Fibroblast of skin of back (primary cell): ENCODE measurements at places on chromosomes 3 and 15.
A peak's percentile ranks its signal among the peaks of the same experiment; 100 is the strongest.

GRCh38 chr15:24861014-24861690 lies 93.6 kb upstream of the SNRPN start:
- peak; percentile 33 for DNase-seq

- no peak for DNase-seq
Observed at GRCh38 chr15:54500330-54500729, 522.1 kb downstream of the UNC13C start.

DNA sequence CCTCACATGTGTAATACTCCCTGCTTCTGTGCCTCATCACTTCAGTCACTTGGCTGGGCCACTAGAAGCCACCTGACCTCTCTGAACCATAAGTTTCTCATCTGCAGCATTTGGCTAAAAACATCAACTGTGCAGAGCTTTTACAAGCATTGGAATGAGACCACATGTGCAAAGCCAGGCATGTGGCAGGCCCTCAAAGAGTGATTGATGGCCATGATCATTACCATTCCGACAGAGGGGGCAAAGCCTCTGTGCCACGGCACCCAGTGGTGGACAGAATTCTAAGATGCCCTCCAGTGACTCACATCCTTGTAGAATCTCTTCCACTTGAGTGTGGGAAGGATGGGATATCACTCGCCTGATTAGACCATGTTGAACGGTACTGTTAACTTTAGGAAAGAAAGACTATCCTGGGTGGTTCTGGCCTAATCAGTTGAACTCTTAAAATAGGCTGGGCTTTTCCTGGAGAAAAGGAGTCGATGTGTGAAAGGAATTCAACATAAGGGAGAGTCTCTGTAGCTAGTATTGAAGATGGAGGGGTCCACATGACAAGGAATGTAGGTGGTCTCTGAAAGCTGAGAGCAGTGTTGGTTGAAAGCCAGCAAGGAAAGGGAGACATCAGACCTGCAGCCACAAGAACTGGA lies 13.5 kb downstream of the CDCP1 start:
- no peak for DNase-seq

- DNase-seq: no peak
Observed at GRCh38 chr3:52146189-52146588, 8.0 kb downstream of the POC1A start.

- DNase-seq: peak; percentile 34
Observed at GRCh38 chr3:78978037-78978436, 789.8 kb downstream of the ROBO1 start.

GRCh38 chr15:77067691-77068367 lies 3.1 kb downstream of the TSPAN3 start:
- DNase-seq: no peak

- no peak for DNase-seq
Observed at GRCh38 chr3:195731356-195731905, 10.7 kb downstream of the MUC20 start.

DNA sequence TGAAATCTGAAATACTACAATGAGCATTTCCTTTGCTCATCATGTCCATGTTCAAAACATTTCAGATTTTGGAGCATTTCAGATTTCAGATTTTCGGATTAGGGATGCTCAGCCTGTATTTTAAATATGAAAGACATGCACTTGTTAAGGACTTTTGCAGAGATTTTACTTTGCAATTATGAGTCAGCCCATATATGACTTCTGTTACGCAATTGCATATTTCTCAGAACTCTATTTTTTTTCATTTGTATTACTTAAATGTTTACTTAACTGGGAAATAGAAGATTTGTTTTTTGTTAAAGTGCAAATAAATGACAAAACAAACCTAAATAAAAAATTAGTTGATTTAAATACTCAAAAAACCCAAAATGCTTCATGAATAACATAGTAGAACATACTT lies 376.2 kb downstream of the ZBTB20 start:
- peak; percentile 20 for DNase-seq

DNA sequence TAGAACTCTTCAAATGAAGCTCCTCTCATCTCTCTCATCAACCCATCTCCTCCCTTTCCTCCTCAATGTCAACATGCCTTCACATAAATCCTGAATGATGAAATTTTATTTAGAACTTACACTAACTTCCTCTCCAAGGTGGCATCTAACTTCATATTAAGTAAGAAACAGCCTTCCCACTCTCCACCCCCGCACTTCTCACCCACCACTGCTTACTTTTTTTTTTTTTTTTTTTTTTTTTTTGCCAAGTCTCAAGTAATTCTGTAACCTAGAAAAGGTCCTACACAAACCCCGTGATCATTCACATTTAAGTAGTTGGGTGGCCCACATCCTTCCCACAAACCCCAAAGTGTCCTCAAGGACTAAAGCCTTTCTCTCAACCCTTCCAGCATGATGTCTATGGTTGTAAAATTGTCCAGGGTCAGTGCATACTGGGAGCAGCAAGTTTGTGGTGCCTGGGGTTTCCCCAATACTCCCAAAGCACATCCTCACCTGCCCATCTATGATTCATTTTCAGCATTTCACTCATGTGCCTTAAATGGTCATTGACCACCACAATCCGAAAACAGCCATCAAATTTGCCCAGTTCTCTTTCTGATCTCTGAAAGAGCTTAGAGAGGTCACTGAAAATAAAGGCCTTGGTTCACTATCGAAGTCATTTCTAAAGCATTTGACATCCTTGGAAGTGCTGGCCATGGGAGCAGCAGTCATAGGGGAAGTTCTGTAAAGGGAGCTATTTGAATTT lies 47.2 kb downstream of the CD86 start:
- DNase-seq: no peak

DNA sequence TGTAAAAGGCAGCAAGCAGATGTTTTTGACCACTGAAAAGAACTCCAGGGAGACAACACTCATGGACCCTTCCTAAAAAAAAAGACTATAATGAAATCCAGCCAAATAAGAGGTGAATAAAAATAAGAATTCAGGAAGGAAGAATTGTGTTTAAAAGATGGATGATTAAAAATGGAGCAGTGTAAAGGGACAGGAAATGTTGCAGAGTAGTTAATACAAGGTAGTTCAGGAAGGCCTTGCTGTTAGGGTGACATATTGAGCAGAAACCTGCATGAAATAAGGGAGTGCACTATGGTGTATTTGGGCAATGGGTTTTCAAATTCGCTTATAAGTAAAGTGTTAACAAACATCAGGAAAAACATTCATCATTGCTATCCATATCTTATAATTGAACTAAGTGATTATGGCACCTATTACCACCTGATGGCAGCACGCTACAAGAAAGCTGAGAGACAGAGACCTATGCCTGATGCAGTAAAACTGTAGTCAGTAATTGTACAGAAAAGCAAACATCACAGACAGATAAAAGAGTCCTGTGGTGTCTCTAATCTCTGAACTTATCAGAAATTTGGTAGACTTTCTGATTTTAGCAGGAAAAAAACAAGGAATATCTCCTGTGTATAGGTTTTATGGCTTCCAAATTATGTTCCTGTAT lies 5.8 kb upstream of the DBR1 start:
- peak; percentile 34 for DNase-seq

- no peak for DNase-seq
Observed at GRCh38 chr3:183193762-183194689, 31.5 kb upstream of the LAMP3 start.

GRCh38 chr3:49785565-49786356 lies 581 bp downstream of the IP6K1 start:
- DNase-seq: peak; percentile 26

DNA sequence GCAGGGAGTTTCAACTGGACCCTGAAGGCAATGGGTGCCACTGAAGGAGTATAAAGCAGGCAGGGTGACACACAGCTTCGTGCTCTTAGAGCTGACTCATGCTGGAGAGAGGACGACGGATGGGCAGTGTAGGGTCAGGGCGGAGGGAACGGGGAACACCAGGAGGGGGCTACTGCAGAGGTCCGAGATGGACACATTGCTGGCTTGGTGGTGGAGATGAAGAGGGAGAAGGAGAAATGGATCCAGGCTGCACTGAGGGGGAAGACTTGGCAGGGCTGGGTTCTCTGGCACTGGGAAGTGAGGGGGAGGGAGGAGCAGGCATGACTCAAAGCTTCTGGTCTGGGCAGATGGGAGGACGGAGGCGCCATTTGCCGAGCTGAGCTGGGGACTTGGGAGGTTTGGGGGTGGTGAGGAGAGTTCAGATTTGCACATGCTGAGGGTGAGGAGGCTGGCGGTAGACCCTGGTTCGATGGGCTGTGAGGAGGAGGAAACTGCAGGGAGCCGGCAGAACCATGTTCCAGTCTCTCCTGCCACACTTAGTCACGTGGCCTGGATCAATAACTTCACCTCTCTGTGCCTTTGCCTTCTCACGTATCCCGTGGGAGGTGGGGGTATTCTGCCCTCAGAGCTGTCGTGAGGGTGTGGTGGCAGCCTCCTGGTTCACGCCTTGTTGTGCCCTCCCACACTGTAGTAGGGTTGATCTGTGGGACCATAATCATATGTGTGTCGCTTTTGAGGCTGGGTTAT lies 4.6 kb upstream of the KCTD6 start:
- peak; percentile 70 for DNase-seq

DNA sequence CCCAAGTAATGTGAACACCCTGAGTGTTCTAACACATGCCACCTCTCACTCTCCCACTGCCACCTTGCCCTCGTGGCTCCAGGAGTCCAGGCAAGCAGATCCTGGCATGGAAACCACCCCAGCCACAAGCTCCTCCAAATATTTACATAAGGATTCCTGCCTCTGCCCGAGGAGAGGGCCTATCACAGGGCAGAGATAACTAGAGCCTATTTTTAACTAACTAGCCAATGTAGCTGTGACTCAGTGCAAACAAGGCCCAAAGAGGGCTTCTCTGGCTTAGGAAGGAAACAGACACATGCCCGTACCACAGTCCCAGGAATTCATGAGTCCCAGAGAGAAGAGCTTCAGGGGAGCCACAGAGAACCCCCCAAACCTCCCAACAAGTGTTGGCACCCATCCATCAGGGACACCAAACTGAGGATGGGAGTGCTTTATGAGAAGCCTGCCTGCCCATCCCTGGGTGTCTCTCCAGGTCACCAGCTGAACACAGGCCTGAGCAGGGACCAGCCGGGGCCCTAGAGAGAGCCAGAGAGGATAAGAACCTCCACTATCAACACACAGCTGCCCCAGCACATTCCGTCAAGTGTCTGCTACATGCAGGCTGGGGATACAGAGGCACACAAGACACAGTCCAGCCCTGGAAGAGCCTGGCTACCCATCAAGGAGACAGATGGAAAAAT lies 9.2 kb downstream of the FYCO1 start:
- peak; percentile 89 for DNase-seq

GRCh38 chr3:57060089-57060821 lies at the start of gene SPATA12:
Gene SPATA12, plus strand, starts transcription at chr3:57060664. Its CDS starts 13,031 bp downstream, at chr3:57073695.
- peak; percentile 89 for DNase-seq

DNA sequence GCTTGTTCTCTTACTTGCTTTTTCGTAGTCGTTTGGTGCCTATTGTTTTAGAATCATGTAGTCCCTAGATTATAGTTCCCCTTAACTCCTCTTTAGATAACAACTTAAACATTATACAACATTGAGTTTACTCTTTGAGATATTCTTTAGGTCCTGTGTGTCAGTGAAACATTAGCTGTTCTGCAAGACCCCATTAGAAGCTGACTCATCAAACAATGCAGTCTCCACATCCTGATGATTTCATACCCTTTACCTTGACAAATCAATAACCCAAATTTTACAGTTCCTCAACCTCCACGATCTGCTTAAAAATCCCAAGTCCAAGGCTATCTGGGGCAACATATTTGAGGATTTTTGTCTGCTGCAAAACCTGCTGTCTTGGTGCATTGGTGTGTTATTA lies 582.9 kb downstream of the NSUN3 start:
- no peak for DNase-seq

GRCh38 chr15:81897057-81897677 lies 148.7 kb downstream of the MEX3B start:
- DNase-seq: peak; percentile 93

GRCh38 chr3:72449551-72449950 lies 398.7 kb downstream of the SHQ1 start:
- DNase-seq: peak; percentile 55

- no peak for DNase-seq
Observed at GRCh38 chr3:5431811-5432378, 244.4 kb downstream of the EDEM1 start.

- no peak for DNase-seq
Observed at GRCh38 chr3:171358881-171359198, 101.4 kb downstream of the TNIK start.

- no peak for DNase-seq
Observed at GRCh38 chr3:11910971-11911531, 64.4 kb upstream of the TAMM41 start.

DNA sequence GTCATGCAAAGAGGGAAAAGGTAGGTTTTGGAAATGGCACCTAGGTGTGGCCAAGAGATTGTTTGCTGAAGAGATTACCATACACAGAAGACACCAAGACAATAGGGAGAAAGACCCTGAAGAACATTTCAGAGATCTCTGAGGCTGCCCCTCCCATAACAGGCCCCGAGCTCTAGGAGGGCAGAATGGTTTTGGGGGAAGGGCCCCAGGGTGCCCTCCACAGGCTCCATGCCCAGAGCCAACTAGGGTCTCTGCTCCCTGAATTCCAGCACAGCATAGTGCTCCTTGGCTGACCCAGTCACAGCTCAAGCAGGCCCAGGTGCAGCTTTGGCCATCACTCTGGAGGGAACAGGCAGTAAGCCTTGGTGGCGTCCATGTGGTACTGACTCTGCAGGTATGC lies 163.9 kb downstream of the RAB11A start:
- no peak for DNase-seq

- no peak for DNase-seq
Observed at GRCh38 chr3:163890661-163891060, 1187.6 kb downstream of the SI start.

DNA sequence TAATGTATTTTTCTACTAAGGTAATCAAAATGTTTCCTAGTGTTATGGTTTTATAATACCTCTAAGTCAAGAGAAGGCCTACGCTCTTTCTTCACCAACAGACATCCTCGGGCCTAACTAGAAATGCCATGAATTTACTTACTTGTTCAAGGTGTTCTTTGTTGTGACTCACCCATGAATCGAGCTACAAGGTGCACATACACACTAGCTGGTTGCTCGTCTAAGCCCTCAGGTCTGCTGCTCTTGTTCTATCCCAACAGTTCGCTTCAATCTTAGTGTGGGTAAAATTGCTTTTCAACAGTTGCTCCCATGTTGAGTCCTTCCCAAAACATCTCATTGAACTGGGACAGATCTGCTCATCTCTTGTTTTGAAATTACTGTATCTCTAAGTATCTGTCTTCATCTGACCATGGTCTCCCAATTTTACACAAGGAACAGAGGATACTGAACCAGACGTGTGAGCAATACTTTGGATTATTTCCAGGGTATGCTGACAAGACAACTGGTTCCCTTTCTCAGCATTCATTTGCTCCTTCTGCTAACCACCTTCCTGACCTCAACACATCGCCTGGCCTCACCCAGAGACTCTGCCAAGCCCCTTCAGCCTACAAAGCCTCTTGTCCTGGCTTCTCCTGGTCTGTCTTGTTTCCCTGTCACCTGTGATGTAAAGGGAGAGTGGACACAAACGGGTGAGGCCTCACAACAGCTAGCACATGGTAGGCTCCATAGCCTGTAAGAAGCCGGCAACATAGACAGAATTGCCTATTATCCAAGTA lies 84.2 kb downstream of the NEDD4 start:
- DNase-seq: peak; percentile 80

DNA sequence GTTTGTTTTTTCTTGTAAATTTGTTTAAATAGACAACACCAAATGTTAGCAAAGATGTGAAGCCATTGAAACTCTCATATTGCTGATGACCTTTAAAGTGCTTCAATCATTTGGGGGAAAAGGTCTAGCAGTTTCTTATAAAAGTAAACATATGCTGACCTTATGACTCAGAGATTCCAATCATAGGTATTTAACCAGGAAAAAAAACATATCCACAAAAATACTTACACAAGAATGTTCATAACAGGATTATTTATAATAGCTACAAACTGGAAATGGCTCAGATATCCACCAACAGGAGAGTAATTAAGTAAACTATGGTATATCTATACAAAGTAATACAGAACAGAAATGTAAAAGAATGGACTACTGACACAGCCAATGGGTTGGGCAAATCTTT lies 27.1 kb upstream of the RORA start:
- DNase-seq: peak; percentile 32
